Ureter (tissue), 1 donor: ENCODE measurements at places on chromosomes 12 and 14. TPM values are rescaled to one million over a fixed set of nuclear protein-coding genes. Genes with fewer than 3 reads are reported as not detected.

DNA sequence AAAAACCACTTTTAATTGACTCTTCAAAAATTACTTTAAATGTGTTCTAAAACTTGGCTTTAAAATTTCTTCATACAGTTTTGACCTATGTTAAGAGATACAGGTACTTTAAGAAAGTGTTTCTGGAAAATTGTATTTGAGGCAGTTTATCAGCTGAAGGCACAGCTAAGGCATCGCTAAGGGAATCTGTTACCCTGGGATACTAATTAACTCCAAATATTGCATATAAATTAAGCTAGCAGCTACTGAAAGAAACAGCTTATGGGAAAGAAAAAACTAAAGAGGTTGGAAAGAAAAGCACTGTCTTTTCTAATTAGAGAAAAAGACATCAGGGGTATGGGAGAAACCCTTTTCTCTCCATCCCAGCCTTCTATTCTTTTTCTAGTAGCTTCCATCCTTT lies 134.1 kb upstream of the SLC35F4 start:
- DNase-seq: no peak

- no peak for DNase-seq
Measured at GRCh38 chr14:90421001-90421631, 24.3 kb downstream of the CALM1 start.

FAM90A1 gene
- 0.65 TPM for total RNA-seq

GRCh38 chr14:69392481-69392880 lies 5.6 kb downstream of the ERH start:
- no peak for DNase-seq

DNA sequence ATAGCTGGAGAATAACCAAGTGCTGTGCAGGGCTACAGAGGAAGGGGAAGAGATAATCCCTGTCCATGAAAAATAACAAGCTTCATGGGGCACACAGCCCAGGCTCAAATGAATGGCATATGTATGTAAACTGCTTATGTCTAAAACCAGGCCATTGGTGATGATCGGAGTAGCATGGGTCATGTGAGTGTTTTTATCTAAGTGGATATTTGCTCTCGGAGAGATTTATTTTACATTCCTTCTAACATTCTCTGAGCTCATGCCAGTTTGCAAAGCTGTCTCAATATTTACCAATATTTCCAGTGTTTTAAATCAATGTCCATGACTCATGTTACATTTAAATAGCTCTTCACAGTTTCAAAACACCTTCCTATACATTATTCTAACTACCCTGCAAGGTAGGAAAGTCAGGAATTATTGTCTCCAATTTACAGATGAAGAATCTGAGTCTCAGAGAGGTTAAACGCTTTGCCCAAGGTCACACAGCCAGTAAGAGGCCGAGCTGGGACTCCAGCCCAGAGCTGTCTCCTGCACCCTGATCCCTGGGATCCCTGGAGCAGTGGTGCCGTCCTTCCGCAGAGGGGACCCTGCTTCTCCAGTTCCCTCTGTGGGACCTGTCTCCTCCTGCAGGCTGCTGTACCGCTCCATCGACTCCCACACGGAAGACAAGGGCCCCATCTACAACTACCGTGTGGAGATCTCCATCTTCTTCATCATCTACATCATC lies 186.7 kb upstream of the FKBP4 start:
- no peak for DNase-seq

DNA sequence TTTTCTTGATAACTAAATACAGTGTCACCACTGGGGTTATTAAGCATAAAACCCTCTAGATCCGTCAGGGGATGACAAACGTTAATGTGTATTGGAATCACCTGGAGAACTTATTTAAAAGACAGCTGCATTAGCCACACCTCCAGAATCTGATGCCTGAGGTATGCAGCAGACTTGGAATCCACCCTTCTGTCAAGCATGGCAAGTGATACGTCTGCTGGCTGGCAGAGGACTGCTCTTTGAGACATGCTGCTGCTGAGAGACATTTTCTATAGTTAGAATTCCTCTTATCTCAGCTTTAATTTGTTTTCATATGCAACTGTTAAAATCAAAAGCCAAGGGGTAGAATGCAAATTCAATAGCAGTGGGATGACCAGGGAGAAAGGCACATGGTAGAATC lies 496.3 kb downstream of the NELL2 start:
- DNase-seq: no peak

RIMKLB gene
- 43.4 TPM for total RNA-seq

ABHD12B gene
- total RNA-seq: not detected

DNA sequence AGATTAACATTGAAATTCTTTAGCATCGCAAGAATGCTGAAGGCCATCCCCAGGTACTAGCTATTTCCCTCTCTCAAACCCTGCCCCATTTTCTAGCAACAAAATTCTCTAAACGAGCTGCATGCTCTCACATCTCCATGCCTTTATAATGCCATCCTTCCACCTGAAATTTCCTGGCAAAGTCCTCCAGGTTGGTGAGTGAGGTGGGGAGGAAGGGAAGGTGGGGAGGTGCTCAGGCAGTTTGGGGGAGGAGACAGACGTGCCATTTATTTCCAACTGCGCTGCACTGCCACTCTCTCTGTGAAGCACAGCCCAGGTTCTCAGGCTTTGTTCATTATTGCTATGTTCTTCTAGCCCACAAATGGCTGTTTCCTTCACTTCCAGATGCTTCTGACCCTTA lies 208.4 kb downstream of the PAWR start:
- DNase-seq: no peak

DNA sequence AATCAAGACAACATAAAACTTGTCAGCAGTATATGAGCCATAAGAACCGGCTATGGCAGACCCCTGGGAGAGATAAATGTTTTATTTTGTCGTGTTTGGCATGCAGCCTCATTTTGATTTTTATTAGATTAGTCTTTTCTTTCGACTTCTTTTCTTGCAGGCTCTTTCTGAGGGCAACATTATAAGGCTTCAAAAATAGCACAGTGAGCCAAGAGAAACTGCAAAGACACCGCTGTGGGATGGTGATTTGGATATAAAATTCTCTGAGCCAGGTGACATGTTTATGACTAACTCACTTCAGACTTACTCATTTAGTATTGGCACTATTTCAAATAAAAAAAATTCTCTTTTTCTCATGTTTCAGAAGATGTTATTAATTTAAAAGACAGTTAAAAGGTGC lies 96.8 kb upstream of the PKP2 start:
- DNase-seq: no peak

ASB2 gene
- 35.1 TPM for total RNA-seq

- no peak for DNase-seq
Measured at GRCh38 chr12:57759360-57759980, 4.6 kb downstream of the MARCHF9 start.

- DNase-seq: no peak
Measured at GRCh38 chr14:89324501-89325298, 92.3 kb downstream of the FOXN3 start.

GRCh38 chr12:48601013-48601756 lies 31.3 kb upstream of the LALBA start:
- no peak for DNase-seq

BRMS1L gene
- total RNA-seq: 7.3 TPM

ALDH1L2 gene
- total RNA-seq: 19.1 TPM

KRT72 gene
- total RNA-seq: not detected

AMN gene
- total RNA-seq: 3.2 TPM

GRCh38 chr14:70707138-70708038 lies 65.7 kb downstream of the TTC9 start:
- peak; percentile 69 for DNase-seq

GRCh38 chr12:54407183-54407905 lies 11.7 kb downstream of the ITGA5 start:
- DNase-seq: no peak

FAM222A gene
- total RNA-seq: 0.73 TPM

SYNE3 gene
- total RNA-seq: 14.4 TPM

KRT2 gene
- total RNA-seq: not detected

RHEBL1 gene
- total RNA-seq: not detected

DNA sequence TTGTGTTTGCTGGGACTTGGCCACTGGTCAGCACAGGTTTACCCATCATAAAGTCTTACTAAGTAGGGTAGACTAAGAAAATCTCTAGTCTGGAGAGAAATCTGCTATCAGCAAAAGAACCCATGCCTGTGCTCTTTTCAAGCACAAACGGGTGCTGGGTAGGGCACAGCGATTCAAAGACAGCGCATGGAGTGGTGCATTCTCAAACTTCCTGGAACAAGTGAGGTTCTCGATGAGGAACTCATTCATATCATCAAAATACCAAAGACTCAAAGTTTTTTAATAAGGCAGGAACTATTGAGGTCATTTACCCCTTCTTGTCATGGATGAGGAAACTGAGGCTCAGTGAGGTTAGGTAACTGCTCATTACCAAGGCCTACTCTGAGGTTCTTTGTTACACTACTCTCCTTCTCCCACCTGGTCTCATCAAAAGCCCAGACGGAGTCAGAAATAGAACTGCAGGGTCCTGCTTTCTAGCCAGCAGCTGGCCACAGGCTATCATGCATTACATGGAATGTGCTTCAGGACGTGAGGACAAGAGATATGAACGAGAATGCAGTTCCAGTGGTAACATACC lies 390.3 kb downstream of the ZFP36L1 start:
- DNase-seq: no peak

DNA sequence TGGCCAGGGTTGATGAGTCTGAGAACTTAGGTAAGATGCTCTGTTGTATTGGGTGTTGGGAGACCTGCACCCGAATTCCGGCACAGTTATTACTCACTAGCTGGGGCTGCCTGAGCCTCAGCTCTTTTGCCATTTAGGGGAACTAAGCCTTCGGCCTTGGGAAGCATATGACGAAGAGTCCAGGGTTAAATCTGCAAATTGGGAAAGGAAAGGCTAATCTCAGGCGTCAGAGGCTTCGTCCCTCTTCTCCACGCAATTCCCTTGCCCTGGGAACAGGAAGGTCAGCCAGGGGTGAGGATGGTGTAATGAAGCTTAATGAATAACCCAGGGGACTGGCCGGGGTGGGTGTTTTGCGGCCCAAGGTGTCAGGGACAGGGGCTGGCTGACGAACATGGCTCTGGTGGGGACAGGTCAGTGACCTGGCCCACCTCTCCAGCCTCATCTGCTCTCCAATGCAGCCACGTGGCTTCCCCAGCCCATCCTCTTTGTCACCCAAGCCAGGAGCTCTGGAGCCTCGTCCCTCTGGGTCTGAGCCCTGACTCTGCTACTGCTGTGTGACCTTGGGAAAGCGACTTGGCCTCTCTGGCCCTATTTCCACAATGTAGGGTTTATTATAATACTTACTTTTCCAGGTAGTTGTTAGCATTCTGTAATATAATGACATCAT lies 3.8 kb upstream of the SDSL start:
- DNase-seq: no peak

DNA sequence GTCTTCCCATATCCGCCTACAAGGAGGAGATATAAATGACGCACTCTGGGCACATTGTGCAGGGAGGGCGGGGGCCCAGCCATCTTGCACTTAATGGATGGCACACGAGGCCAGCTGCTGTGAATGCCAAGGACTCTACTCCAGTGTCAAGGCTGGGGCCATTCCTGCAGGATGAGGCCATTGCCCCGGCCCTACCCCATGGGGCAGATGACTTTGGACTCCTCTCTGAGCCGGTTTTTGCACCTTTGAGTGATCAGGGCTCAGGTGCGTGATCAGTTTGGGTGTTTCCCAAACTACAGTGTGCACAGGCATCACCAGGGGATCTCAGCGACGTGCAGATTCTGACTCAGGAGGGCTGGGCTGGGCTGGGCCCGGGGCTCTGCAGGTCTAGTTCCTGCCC lies 16.1 kb downstream of the MMAB start:
- no peak for DNase-seq

- DNase-seq: no peak
Measured at GRCh38 chr12:7090222-7090998, 1.8 kb downstream of the C1R start.

NELL2 gene
- 8.1 TPM for total RNA-seq

- DNase-seq: no peak
Measured at GRCh38 chr12:103348935-103349334, 146.8 kb downstream of the C12orf42 start.

GRCh38 chr14:69464829-69465228 lies 19.7 kb upstream of the PLEKHD1 start:
- no peak for DNase-seq

GRCh38 chr12:82523996-82524395 lies 162.7 kb upstream of the TMTC2 start:
- DNase-seq: no peak

DNA sequence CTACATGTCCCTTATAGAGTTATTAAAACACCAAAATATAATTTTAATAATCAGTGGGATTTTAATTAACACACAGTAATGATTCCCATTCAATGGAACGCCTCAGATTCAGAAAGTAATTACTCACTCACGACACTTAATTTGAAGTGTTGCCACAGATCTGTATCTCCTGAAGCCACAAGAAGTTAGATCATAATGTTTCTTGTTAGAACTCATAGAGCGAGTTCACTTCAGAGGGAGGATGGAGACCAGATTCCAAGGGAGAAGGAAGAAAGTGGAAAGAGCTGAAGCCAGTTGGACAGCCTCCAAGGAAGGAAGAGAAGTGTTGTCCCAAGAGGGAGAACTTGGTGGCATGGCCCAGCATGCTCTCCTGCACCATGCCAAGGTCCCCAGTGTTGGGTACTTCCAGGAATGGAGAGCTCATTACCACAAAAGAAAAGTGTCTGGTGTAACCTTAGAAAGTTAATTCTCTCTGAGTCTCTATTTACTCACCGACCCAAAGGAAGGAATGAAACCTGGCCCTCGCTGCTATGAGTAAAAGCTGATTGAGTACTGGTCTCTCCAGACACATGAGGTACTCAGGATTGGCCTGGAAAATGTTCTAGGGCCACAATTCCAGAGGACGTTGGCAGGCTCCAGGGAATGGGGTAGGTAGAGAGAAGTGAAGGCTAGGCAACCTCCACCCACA lies 305.4 kb downstream of the BCL11B start:
- DNase-seq: no peak

DNA sequence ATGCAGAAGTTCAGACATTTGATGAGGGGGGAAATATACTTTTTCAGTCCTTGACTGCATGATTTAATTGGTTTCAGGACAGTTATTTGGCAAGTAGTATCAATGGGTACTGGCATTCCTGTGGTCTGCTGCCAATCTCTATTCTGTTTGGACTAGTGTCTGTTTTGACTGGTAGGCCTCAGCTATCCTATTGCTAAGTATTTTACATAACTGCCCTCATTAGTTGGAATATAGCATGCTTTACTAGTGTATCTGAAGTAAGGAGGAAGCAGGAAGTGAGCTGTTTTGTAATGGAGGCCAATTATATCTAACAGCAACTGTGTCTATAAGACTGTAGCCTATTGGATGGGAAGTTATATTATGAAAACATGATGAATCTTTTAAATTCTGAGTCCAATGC lies 104.3 kb downstream of the FLRT2 start:
- no peak for DNase-seq
